ENCODE measurements at places on chromosomes 2 and 18. TPM values are rescaled to one million over a fixed set of nuclear protein-coding genes. Genes with fewer than 3 reads are reported as not detected.
A peak's percentile ranks its signal among the peaks of the same experiment; 100 is the strongest.

GRCh38 chr2:88642278-88642677 is 15.0 kb upstream of the EIF2AK3 start:
- ATAC-seq = no peak

ONECUT2 gene
- 0.67 TPM for total RNA-seq

DNA sequence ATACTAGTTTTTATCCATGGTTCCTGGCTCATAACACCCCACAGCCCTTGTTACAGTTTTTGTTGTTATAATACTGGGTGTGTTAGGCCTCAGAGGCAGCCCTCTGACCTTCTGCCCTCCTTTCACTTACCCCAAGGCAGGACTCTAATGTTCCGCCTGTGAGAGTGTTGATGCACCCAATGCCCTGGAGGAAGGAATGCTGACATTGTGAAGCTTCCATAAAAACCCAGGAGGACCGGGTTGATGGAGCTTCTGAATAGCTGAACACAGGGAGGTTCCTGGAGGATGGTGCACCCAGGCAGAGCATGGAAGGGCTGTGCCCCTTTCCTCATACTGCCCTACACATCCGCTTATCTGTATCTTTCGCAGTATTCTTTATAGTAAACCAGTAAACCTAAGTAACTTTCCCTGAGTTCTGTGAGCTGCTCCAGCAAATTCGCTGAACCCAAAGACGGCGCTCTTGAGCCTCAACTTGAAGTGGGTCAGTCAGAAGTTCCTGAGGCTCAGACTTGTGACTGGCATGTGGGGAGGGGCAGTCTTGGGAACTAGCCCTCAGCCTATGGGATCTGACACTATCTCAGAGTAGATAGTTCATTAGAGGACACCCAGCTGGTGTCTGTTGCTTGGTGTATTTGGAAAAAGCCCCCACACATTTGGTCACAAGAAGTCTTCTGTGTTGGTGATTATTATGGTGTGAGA is 10.4 kb downstream of the STON1 start:
- no peak for ATAC-seq

DNA sequence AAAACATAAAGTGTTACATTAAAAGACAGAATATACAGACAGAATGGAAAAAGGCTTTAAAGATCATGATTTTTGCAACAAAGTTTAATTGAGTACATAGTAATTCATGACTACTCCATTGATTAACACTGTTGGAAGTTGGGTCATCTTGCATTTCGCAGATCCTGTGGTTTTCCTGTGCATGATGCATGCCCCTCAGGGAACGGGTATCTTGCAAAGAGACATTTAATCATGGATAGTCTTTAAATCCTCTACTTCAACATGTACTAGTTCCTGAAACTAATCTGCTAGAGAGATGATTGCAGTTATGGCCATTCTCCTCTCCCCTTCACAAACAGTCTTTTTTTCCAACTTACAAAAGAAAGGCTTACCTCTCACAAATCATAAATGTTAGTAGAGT is 155.6 kb upstream of the DSEL start:
- no peak for ATAC-seq

DNA sequence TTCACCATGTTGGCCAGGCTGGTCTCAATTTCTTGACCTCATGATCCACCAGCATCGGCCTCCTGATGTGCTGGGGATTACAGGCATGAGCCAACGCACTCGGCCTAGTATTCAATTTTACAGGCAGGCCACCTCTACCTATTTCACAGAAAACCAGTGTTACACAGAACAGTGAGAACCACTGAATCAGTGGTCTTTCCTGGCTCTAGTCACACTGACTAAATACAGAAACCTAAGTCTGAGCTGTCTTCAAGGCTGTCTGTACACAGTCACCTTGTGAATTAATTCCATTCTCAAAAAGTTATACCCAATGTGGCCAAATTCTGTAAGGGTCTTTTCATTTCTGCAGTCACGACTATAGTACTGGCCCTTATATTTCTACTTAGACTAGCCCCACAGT is 3.5 kb downstream of the RNF149 start:
- no peak for ATAC-seq

- no peak for ATAC-seq
These were observed 169.2 kb upstream of the NABP1 start for GRCh38 chr2:191508738-191509137.

DNA sequence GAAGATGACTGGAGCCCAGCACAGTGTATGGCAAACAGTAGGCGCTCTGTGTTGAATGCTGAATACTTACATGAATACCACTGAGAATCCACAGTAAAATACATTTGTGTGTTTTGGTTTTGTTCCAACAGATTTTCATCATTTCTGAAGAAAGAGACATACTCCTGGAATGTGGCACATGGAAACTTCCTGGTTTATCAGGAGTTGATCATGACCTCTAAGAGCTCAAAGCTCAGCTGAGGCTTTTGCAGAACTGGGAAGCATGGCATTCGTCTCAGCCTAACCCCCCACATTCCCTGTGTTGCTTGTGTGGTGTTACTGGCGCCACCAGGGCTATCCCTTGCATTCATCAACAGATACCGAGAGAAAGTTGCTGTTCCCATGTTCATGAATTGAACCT is 316.9 kb upstream of the REV1 start:
- no peak for ATAC-seq

EPB41L5 gene
- 18.2 TPM for total RNA-seq

DNA sequence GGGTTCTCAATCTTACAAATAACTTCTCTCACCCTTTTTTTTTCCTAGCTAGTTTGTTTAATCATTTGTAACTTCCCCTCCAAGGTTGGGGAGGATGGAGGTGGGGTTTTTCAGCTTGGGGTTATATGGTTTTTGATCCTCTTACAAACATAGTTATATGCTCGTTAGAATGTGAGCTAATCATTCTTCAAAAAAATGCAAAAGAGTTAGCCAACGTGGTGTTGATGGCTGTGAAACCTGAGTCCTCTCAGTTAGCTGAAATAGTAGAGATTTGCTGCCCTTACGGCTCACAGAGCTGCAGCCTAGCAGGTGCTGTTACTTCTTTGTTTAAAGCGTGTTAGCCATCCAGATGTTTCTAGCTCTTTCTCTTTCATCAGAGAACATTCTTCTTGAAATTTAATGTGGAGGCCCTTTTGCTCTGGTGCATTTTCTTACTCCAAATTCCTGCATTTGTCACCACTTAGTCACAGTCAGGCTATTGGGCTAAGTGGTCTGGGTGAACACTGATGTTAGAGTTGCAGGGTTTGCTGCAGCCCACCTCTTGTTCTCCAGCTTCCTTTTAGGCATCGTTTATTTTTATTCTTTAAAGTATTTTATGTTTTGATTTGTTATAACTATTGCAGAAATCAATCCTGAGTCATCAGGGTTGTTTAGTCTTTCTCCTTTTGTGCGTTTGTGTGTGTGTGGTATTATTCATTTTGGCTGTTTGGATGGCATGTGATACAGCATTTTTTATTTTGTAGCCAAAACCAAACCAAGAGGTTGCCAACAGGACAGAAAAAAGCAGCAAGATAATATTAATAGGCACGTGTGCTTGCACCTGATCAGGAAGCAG is 41.1 kb downstream of the LIMS1 start:
- ATAC-seq = peak; percentile 56

DNA sequence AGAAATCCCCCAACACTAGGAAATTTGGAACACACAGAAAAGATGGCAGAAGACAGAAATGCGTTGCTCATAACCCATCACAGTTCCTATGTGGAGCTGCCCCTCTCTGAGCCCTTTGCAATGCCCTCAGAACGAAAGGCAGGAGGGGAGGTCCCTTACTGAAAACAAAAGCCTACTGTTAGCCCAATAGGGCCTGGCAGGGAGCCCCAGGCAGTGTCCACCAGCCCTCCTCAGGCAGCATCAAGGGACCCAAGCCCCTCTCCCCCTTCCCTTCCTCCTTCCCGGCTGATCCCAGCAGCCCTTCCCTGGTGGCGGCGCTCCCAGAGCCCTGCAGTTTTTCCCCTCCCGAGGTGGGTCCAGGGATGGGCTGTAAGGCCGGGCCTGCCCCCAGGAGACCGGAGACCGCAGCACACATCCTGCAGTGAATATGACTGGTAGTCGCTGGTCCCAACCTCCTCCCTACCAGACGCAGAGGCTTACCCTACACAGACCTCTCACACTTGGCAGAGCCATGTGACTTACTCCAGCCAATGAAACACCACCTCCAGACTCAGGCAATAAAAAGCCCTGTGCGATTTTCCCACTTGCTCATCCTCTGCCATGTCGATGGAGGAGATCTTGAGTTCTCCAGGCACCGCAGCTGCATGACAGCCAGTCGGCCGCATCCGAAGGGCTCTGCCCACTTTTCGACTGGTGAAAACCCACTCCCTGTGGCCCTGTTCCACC is 19.4 kb upstream of the DUSP2 start:
- no peak for ATAC-seq

DNA sequence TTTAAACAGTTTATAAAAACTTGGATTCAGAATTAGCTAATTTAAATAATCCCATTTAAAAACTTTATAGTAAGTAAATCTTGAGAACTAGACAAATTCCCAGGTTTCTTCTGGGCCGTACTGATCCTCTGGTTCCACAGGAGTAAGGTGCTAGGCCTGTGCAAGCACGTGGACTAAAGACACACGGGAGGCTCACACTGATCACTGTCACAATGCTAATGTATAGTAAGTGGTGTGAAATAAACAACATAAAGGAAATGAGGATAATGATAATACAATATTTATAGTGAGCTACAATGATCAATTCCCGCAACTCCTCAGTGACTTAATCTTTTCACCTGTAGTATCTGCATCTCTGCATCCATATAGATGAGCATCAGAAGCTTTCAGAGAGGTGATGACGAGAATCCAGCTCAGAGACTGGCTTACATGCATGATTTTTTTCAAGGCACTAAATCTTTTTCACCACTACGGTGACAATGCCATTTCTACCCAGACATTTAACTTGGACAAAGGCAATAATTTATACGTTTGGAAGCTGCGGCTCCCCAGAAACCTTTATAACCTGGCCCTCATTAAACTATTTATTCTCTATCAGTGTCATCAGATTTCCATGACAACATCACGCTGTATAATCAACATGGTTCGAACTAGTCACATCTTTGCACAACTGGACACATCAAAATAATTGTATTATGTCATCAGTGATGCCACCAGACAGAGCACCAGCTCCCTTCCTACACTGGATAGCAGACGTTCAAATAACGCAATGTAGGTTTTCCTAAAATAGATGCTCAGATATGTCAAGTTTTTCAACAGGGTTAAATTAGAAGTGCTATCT is 196.2 kb downstream of the ZNF385B start:
- ATAC-seq = no peak

DNA sequence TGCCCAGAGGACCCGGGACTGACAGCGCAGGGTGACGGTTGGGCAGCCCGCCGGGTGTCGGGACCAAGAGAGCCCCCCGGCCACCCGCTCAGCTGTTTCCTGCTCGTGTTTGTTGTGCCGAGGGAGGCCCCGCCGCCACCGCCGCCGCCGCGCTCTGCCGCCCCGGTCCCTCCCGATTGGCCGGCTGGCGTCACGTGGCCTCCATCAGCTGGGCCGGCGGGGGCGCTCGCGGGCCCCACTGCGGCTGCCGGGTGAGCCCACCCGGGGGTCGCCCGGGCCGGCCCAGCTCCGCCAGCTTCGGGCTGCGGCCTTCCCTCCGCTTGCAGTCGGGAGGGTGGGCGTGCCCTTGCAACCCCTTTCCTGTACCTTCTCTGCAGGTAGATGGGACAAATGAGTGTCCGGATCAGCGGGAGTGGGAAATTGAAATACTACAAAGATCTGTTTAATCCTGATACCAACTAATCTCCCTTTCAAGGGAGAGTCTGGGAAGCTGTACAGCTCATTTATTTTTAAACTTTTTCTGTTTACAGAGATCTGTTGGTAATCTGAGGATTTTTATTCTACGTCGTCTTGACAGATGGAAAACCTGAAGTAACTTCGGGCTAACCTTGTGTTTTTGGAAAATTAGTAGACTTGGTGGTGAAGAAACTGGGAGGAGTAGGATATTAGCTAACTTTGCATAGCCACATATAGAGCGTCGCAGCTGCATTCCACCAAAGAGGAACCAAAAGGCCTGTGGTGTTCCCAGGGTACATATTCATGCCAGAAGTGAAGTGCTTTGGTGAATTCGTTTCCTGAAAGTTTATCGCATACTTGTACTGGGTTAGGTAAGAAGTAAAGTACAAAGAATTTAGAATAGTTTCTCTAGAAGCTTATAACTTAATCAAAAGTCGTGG is 1.2 kb downstream of the YPEL5 start:
- peak; percentile 20 for ATAC-seq

DNA sequence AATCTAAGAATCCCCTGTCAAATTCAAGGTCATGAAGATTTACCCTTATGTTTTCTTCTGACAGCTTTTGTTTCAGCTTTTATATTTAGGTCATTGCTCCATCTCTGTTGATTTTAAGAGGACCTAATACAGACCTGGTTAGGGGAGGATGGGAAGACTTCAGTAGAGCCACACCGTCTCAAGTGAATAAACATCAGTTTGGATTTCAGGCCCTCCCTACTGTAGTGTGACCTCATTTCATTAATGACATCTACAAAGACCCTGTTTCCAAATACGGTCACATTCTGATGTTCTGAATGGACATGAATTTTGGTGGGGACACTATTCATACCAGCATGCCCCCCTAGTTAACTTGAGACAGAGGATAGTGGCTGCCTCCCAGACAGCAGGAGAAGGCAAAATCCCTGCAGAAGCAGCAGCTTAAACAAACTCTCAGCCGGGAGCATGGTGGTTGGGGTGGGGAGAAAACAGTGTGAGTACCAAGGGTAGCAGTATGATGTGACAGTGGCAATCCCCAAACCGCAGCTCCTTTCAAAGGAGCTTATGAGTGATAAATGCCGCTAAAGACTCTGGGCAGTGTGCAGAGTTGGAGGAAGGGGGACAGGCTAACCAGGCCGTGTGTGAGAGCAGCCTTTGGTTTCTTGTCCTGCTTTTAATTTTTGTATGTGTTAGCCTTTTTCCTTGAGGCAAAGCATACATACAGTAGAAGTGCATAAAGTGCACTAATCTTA is 65.9 kb upstream of the TNP1 start:
- no peak for ATAC-seq

POMC gene
- total RNA-seq = 2.5 TPM

GRCh38 chr2:4618630-4619228 is 915.4 kb downstream of the DCDC2C start:
- ATAC-seq = no peak

GRCh38 chr2:218230882-218231281 is 13.9 kb downstream of the ARPC2 start:
- no peak for ATAC-seq

CD28 gene
- total RNA-seq = 0.50 TPM

GRCh38 chr2:232478571-232479340 is 8.9 kb downstream of the ECEL1 start:
- ATAC-seq = no peak
